ENCODE measurements at places on chromosomes 3 and 15.
A peak's percentile ranks its signal among the peaks of the same experiment; 100 is the strongest.

GRCh38 chr15:96362755-96363651, 32.5 kb downstream of the NR2F2 start:
- no peak for DNase-seq

- no peak for DNase-seq
Observed at GRCh38 chr3:33716227-33716626, 1.8 kb downstream of the CLASP2 start.

DNA sequence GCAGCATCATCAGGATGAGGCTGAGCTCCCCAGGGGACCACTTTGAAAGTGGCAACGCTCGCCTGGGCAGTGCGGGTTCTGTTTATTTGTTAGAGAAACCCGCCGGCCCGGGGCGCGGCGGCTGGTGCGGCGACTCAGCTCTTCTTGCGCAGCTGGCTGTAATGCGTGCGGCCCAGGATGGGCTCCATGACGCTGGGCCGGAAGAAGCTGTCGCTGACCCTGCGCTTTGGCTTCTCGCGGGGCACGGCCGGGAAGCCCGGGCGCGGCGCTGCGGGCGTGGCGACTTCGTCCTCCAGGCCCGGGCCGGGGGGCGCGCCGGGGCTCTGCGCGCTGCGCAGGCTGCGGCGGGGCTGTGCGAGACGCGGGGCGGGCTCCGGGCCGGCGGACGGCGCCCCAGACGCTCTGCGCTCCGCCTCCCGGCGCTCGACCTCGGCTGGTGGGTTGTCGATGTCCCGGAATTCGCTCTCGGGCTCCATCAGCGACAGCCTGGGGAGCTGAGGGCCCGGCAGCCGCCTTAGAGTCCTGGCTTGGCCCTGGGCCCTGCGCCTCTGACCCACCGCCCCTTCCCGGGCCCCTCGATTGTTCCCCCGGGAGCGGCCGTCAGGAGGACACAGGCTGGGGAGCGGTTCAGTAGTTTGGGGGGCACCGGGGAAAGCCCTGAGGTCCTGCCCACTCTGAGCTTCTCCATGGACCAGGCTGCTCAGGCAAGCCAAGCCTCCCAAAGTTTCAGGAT, 10.3 kb upstream of the KIF7 start:
- DNase-seq, result peak; percentile 65

GRCh38 chr3:168260859-168261258, 165.1 kb upstream of the GOLIM4 start:
- DNase-seq, result no peak

GRCh38 chr3:38599886-38600285, 49.6 kb downstream of the SCN5A start:
- no peak for DNase-seq

GRCh38 chr3:36408146-36408545, 27.8 kb downstream of the STAC start:
- no peak for DNase-seq

DNA sequence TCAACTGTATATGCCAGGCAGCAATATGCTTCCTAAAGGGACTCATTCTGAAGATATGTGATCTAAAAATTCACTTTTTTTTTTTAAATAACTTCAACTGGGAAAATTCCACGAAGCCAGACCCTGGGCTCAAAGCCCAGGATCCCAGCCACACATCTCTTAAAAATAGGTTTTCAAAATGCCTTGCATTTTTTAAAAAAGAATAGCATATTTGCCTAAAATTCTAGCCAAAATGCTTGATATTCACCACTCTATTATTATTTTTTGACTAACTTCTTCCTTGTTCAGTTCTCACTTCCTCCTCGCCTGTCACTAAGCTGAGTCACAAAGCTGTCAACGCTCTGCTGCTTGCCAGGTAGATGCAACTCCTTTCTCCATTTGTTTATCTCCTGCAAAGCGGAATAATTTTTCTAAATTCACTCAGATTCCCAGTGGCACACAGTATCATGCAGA, 28.0 kb upstream of the VGLL4 start:
- DNase-seq, result no peak

DNA sequence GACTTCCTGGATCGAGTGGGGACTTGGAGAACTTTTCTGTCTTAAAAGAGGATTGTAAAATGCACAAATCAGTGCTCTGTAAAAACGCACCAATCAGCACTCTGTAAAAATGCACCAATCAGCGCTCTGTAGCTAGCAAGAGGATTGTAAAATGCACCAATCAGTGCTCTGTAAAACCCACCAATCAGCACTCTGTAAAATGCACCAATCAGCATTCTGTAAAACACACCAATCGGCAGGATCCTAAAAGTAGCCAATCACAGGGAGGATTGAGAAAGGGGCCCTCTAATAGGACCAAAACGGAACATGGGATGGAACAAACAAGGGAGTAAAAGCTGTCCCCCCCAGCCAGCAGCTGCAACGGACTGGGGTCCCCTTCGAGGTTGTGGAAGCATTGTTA, 587.4 kb upstream of the ALCAM start:
- DNase-seq, result no peak

- DNase-seq, result no peak
Observed at GRCh38 chr3:98962189-98962930, 60.9 kb upstream of the DCBLD2 start.

- DNase-seq, result peak; percentile 66
Observed at GRCh38 chr15:59741274-59741906, 52.3 kb upstream of the BNIP2 start.

DNA sequence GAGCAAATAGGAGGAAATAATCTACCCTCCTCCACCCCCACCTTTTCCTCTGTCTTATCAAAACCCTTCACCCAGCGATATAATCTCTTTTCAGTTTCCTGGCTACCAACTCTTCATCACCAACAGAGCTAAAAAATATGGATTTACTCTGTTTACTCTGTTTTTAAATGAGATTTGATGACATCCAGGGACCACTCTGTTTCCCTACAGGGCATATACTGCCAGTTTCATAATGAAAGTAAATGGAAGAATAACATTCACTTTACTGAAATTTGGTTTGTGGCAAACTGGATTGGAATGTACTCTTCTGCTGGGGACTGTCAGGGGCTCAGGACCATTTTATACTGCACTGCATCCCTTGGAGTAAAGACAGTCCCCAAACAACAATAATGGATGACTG, 80.1 kb upstream of the PTX3 start:
- no peak for DNase-seq

DNA sequence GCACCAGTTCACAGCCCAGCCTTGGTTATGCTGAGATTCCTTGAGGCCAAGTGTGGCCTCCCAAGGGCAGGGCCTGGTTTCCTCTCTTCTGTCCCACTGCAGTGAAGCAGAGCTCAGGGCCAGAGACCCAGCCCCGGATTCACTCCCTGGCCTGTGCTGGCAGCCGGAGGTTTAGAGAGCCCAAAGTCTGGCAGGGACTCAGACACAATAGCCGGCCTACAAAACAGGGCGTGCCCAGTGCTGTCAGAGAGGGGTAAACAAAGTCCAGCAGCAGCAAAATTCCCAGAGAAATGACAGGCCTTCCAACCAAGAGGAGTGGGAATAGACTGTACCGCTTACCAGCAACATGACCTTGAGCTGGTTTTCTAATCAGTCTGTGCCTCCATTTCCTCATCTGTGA, 14.0 kb downstream of the VIPR1 start:
- DNase-seq, result no peak

GRCh38 chr3:71511037-71511436, 72.5 kb downstream of the FOXP1 start:
- DNase-seq, result no peak

- DNase-seq, result no peak
Observed at GRCh38 chr15:33089878-33090757, 104.4 kb downstream of the FMN1 start.

- DNase-seq, result no peak
Observed at GRCh38 chr3:114852966-114853365, 294.1 kb downstream of the ZBTB20 start.

DNA sequence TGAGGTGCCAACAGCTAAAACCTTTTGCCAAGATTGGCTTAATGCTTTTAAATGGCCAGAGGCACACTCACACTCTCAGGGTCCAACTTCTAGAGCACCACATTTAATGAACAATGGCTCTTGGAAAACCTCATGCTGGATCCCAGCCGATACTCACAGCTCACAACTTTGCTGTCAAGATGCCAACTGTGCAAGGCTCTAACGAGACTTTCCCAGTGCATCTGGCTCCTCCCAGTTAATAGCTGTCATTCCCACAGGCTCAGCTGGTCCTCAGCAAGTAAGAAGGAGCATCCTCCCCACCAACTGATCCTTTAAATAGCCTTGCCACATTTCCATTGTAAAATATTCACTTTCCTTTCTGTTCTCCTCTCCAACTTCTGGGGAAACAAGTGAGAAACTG, 20.3 kb upstream of the FRMD4B start:
- no peak for DNase-seq

DNA sequence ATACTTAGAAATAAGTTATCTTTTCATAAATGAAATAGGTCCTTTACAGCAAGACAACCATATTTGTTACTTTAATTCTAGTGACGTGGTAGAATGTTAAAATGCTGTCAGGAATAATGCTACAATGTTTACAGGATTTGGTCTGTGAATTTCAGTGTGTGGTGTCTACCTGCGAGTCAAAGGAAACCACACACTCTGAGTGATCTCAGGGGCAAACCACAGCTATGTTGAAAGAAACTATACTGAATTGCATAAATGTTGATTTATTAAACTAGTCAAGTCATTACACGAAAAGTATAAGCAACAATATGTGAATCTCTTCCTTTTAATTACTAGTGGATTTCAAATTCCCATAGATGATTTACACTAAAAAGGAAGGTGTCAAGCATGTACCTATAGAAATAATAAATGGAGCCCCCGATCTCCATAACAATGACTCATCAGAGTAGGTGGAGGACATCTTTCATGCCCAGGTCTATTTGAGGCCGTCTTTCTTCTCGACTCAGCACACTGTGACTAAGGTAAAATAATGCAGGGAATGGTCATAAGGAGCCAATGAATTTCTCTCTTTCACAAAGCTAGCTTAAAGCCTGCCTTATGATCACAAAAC, 463.0 kb downstream of the ERC2 start:
- no peak for DNase-seq

DNA sequence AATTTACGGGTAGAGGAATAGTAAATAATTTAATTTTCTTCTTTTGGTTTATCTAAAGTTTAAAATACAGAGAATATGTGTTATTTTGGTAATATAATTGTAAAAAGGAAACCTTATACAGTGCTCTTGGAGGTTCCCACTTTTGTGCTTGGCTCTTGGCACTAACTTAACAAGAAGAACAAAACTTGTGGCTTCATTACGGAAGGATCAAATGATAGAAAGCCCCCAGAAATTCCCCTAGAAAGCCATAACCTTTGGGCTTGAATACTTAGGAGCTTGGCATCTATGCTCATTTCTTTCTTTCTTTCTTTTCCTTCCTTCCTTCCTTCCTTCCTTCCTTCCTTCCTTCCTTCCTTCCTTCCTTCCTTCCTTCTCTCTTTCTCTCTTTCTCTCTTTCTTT, 197.5 kb downstream of the SOX2 start:
- DNase-seq, result no peak

GRCh38 chr3:19725000-19725399, 209.0 kb downstream of the EFHB start:
- DNase-seq, result no peak

DNA sequence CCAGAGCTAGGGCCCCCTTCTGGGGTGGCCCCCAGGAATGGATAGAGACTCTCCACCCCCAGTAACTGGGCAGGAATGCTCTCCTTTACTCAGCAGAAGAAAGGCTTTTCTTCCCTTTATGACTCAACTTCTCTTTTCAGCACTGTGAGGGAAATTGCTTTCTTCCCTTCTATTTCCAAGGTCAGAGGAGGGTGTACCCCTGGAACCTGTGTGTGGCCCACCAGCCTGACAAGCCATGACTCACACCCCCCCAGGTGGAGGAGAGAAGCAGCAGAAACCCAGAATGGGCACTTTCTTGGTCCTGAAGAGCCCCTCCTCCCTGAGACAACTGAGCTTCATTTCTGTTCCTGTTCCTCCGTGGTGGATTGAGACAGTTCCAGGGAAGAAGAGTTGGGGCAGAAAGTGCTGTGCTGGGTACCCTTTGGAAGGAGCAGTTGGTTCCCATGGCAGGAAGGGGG, 2.7 kb upstream of the ANKRD63 start:
- DNase-seq, result no peak
